AG04450 (cell line): ENCODE measurements at places on chromosomes 1 and 21. TPM values are rescaled to one million over a fixed set of nuclear protein-coding genes. Genes with fewer than 3 reads are reported as not detected.

Gene RXFP4
- polyA plus RNA-seq = not detected in 2 replicates

Gene RAD54L
- 1.8 and 1.9 TPM in 2 replicates for polyA plus RNA-seq

Gene CELA2A
- polyA plus RNA-seq = not detected in 2 replicates

Gene TEKT2
- polyA plus RNA-seq = 0.12 TPM in 2 replicates

Gene CD84
- polyA plus RNA-seq = not detected in 2 replicates

Gene TNFRSF9
- polyA plus RNA-seq = 0.91 and 0.94 TPM in 2 replicates

Gene MEGF6
- 0.45 and 0.65 TPM in 2 replicates for polyA plus RNA-seq

Gene CRYAA
- not detected in 2 replicates for polyA plus RNA-seq

Gene RIMS3
- 0.33 and 0.36 TPM in 2 replicates for polyA plus RNA-seq

Gene AMY1C
- not detected in 2 replicates for polyA plus RNA-seq
